ENCODE measurements at places on chromosomes 2 and 18. TPM values are rescaled to one million over a fixed set of nuclear protein-coding genes. Genes with fewer than 3 reads are reported as not detected.

DNA sequence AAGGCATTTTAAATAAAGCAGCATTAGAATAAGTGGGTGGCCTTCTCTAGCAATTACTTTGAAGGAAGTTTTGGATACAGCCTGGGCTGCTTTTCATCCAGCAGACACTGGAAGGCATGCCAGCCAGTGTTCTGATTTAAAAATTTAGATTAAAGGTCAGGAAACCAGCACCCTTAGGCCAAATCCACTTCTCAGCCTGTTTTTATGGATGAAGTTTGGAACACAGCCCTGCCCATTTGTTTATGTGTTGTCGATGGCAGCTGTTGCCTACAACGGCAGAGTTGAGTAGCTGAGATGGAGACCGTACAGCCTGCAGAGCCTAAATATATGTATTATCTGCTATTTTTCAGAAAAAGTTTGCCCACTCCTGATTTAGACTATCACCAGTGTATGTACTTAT lies 313.6 kb upstream of the ACVR2A start:
- DNase-seq, result no peak

Gene APLF
- total RNA-seq, result 4.2 TPM

Gene FOXD4L1
- total RNA-seq, result not detected

GRCh38 chr18:68940754-68941153 lies 142.9 kb downstream of the CCDC102B start:
- DNase-seq, result no peak

Gene RAPGEF4
- 1.1 TPM for total RNA-seq

DNA sequence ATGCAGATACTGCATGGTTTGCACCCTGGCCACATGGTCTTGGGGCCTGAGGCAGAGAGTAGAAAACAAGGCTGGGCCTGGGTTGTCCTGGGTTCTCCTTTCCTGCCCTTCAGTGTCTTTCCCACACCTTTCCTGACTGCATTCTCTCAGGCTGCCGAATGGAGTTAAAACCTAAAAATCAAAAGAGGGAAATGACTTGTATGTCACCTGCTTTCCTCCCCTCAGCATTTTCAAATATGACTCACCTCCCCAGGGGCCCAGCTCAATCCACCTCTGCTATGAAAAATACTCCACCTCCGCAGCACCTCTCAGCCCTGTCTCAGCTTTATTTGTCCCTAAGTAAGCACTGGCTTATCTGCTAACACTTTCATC lies 457.8 kb upstream of the MEX3C start:
- DNase-seq, result no peak

DNA sequence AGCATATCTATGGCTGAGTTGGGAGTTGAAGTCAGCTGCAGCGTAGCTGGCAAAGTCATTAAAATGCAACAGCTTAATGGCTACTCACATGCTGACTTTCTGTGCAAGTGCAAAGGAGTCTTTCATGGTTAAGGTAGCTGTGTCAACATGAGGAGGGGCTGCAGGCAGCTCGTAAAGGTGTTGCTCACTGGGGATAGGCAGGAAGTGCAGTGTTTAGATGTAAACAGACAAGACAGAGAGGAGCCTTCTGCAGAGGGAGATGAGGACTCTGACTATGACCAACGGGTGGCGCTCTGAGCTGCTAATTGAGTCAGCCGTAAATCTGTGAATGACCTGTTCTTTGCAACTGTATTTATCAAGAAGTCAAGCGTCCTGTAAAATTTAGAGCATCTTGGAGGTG lies 22.3 kb upstream of the CAVIN2 start:
- DNase-seq, result no peak

DNA sequence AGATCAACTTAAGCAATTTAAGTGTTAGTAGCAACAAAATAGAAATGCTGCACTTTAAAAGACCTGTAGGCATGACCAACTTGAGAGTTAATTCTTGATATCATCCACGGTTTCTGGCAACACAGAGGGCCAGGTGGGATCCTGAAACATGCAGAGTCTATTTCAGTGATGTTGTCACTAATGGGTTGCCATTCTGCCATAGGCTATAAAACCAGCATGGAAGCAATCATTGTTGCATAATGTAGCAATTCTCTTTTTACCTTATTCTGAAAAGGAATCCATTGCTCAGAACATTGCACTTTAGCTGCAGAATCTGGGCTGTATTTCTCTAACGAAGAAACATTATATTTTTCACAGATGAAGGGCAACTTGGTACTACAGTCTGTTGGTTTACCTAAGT lies 53.9 kb upstream of the CD302 start:
- DNase-seq, result no peak

DNA sequence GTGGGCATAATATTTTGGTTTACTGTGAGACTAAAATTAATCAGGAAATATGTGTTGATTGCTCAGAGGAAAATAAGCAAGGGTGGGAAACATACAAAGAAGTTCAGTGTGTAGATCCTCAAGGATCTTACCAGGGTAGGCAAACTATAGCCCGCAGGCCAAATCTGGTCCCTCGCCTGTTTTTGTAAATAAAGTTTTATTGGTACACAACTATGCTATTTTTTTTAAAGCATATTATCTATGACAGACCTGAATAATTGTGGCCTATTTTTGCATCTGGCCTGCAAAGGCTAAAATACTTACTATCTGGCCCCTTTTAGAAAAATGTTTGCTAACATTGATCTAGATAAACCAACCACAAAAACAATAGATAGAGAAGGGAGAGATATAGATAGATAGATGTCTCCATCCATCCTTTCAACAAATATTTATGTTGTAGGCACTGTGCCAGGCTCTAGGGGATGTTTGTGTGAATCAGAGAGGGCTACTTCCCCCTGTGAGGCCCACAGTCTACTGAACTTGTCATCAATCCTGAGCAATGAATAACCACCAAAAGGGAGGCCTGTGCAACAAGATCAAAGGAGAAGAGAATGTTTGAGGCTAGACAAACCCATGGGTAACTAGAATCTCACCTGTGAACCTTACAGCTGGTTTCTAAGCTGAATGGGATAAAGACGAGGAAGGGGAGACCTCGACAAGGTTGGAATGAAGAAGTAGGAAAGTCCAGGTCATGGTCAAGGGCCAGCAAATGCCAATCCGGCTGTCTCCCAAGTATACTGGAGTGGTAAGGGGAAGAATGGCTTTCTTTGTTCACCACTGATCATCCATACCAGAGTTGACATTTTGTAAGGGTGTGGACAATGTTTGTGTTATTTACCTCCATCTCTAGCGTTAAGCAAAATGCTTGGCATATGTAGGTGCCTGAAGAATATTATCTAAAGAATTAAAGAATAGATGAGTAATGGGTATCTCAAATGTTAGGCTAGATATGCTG lies 23.6 kb downstream of the ALPK2 start:
- DNase-seq, result peak; percentile 62

DNA sequence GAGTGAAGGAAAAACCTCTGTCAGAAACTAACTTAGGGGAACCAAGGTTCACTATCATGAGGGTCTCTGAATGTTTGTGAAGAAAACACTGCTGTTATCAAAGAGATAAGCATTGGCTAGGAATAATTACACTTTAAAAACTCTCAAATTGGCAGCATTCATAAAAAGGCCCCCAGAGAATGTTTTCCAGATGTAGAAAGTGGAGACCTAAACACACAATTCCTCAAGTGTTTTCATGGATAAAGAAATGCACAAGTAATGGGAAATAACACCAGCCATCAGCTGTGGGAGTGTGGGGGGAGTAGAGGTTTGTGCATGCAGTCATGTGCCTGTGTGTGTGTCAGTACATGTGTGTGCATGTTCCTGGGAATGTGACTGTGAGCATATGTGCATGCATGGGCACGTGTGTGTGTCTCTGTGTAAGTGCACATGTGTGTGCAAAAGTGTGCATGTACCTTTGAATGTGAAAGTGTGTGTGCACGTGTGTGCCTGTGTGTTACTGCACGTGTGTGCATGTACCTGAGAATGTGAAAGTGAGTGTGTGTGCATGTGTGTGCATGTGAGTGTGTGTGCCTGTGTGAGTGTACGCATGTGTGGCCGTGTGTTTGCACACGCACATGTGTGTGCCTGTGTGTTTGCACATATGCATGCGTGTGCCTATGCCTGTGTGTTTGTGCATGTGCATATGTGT lies 854.3 kb upstream of the SALL3 start:
- no peak for DNase-seq

Gene ACADL
- not detected for total RNA-seq

Gene GREB1
- total RNA-seq, result 0.57 TPM

Gene PAIP2B
- 1.8 TPM for total RNA-seq

Data from CD8-positive, alpha-beta T cell (primary cell).